ENCODE measurements at places on chromosomes 1 and 21.

GRCh38 chr1:41483001-41483850 lies 1.3 kb downstream of the EDN2 start:
- no peak for DNase-seq

DNA sequence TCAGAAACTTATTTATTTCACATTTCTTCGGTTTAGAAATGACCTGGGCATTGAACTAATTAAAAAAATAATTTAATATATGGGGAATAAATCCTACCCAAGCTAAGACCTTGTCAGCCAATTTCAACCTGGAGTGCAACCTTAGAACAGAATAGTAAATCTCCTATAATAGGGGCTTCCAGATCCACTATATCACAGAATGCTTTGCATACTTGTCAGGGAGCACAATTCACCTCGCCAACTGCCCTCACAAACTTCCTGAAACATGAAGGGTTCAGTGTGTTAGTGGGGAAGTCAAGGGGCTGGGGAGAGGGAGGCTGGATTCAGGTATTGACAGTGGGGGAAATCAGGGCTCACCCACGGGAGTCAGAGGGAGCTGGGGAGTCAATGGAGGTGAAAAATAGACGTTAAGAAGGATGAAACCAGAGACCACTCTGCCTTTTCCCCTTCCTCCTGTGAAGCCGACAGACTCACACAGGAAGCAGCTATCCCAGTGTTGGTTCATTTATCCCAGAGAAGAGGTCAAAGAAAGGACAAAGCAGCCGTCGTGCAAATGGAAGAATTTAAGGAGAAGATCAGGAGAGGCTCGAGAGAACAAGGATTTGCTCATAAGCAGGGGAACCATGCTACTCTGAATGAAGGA lies 453.3 kb downstream of the NUF2 start:
- DNase-seq, result no peak

DNA sequence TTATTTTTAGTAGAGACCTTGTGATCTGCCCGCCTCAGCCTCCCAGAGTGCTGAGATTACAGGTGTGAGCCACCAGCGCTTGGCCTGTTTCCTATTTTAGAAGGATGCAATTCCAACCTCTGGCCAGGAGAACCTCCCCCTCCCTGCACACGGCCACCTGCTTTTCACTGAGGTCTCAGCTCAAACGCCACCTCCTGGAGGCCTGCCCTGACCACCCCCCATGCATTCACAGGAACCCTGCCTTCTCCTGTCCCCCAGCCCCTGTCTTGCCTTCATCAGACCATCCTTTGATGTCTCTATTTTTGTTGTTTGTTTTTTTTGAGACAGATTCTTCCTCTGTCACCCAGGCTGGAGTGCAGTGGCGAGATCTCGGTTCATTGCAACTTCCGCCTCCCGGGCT lies 2.3 kb downstream of the SRM start:
- DNase-seq, result no peak

GRCh38 chr1:145696630-145696960 lies 10.6 kb downstream of the PDZK1 start:
- no peak for DNase-seq

GRCh38 chr1:193413376-193413775 lies 227.0 kb upstream of the B3GALT2 start:
- no peak for DNase-seq

All from stimulated activated naive CD4-positive, alpha-beta T cell (primary cell).